ENCODE measurements at places on chromosomes 3 and 15. TPM values are rescaled to one million over a fixed set of nuclear protein-coding genes. Genes with fewer than 3 reads are reported as not detected.

DNA sequence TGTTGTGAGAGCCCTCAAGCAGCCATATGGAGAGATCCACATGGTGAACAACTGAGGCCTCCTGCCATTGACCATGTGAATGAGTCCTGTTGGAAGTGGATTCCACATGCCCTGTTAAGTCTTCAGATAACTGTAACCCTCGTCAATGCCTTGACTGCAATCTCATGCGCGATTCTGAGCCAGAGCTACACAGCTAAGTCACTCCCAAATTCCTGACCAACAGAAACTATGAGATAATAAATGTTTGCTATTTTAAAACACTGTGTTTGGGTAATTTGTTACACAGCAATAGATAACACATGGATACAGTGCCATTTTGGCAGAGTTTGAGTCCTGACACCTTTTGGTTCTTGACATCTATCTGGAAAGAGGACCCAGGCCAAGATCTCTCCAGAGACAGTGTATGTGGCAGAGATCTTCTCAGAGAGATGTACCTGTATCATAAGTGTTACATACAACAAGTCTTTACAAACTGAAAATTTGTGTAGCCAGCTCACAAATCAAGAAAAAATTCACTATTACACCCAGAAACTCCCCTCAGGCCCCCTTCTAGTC, 34.5 kb upstream of the BNC1 start:
- DNase-seq, result no peak

DNA sequence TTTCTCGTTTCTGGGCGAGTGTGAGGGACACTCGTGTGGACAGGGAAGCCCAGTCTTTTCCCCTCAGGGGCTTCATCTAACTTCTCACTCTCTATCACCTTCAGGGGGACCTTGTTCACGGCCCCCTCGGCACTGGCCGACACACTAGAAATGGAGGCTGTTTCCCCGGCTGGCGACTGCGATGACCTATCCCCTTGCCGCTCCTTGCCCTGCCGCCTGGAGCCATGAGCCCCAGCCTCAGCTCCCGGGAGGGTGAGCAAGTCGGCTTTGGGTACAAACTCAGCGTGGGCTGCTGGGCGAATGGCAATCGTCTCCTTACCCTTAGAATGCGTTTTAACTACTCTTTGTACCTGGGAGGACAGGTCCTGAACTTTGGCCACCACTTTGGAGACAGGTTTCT, 41.0 kb downstream of the FMN1 start:
- DNase-seq, result no peak

Gene LMAN1L
- polyA plus RNA-seq, result not detected

DNA sequence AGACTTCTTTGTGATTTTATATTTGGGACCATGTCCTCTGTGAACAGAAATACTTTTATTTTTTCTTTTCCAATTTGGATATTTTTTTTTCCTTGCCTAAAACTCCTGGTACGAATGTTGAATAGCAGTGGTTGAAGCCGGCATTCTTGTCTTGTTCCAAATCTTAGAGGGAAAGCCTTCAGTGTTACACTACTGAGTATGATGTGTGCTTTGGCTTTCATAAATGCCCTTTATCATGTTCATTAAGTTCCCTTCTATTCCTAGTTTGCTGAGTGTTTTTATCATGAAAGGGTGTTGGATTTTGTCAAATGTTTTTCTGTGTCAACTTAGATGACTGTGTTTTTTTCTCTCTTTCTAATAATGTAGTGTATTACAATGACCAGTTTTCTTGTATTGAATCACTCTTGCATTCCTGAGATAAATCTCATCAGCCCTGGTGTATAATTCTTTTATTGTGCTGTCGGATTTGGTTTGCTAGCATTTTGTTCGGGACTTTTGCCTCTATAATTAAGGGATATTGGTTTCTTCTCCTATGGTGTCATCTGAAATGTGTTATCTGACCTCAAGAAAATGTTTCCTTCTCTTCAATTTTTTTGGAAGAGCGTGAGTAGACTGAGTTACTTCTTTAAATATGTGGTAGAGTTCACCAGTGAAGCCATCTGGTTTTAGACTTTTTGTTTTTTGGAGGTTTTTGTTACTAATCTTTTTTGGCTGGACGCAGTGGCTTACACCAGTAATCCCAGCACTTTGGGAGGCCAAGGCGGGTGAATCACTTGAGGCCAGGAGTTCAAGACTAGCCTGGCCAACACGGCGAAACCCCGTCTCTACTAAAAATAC, 33.3 kb downstream of the MAP1A start:
- DNase-seq, result no peak

- DNase-seq, result no peak
Measured at GRCh38 chr3:122758877-122759560, 34.6 kb downstream of the HSPBAP1 start.

Measured in small intestine (tissue), 16 donors.